ENCODE measurements at places on chromosomes 2 and 18.

- no peak for DNase-seq
These were observed 167.4 kb downstream of the PTGR3 start for GRCh38 chr18:75041586-75041985.

GRCh38 chr18:23049698-23050373 lies 85.4 kb upstream of the CABLES1 start:
- no peak for DNase-seq

DNA sequence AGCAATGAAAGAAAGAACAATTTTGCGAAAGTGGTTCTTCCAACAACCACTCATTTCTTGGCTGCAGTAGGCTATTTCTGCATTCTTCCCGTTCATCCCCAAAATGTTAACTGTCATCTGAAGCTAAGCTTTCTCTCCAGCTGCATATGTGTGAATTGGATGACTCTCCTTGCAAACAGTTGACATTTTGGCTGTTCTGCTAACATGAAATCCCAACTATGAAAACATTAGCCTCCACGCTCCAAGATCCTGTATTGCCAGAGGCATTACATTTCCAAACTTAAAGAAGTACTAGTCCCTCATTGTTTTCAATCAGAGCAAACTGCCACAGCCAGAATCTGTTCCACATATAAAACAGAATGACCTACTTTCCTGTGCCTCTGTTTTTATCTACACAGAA lies 88.5 kb downstream of the TGIF1 start:
- peak; percentile 55 for DNase-seq

DNA sequence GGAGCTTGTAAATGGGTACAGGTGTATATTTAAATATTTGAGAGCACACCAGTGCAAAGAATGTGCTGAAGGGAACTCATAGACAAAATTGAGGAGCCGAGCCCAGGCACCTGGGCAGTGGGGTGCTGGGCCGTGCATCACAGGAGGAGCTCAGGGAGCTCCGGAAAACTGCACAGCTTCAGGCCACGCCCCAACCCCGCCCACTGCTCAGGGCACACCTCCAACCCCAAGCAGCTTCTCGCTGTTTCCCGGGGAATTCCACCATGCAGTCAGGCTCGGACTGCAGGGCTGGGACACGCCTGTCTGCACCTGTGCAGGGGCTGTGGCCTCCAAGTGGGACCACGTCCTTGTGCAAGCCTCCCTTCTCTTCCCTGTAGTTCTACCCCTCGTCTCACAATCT lies 243.0 kb downstream of the HDAC4 start:
- DNase-seq = no peak

GRCh38 chr2:230327418-230328154 lies 593 bp downstream of the SP140L start:
- no peak for DNase-seq

DNA sequence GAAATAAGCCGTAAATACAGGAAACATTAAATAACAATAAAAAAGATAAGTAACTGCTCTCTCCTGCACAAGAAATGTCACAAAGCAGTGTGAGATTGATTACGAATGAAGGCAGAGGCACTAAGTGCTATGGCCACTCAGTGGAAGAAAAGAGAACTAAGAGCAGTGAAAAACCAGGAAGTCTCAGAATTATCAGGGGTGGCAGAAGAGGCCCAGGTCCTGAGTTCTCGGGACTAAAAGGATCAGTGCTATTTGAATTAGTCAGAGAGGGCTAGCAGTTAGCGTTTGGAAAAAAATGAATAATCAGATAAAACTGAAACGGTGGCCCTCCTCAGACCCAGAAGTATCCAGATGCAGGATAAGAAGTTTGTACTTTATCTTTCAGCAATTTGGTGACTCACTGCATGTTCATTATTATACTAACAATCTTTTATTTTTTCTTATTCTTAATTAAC lies 367.1 kb downstream of the ZEB2 start:
- DNase-seq = no peak

DNA sequence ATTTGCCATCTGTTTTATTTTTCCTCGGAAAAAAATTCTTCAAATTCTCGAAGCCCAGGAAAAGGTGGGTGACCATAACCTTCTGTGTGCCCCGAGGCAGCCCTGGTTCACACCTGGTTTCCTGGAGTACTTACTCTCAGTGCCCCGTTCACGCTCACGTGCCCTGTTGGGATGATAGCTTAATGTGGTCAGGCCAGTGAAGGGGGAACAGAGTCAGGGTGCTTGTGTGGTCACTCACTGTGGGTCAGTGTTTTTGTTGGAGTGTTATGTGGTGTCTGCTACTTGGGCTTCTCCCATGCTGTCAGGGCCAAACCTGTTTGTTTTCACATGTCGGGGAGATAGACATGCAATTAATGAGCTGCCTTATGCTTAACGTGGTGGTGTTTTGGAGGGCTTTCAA lies 78.1 kb downstream of the MAP4K4 start:
- DNase-seq = no peak

GRCh38 chr2:219526320-219527075 lies 12.2 kb downstream of the ASIC4 start:
- DNase-seq = no peak

- DNase-seq = no peak
These were observed 276.7 kb downstream of the DSEL start for GRCh38 chr18:67239826-67240225.

- no peak for DNase-seq
These were observed 106.3 kb downstream of the FTCDNL1 start for GRCh38 chr2:199744724-199745123.

DNA sequence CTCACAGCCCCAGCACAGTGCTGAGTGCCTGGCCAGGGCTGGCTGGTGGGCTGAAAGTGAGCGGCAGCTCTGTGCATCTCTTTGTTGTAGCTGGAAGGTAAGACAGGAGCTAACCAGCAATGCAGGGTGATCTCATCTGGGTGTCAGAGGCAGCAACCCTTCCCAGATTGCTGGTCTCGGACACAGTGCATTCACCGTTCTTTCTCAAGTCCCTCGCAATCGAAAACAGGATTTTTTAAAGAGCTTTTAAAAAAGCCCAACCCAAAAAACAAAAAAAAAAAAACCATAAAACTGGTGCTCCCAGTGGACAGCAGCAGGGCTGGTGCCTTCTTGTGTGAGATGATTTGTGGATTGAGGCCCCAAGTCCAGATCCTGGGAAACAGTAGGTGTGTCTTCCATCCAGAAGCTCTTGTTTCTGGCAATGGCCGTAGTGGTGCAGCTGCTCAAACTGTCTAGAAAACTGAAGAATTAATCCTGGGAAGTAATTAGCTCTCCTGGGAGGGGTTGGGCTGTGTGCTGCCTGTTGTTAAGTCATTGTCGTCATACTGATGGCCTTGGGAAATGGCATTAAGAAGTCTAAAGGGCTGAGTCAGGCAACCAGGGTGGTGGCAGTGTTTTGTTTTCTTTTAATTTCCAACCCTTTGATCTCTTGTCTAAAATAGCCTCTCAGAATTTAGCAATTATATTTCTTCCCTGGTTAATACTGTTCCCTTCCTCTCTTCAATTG lies 156.7 kb downstream of the KLHL29 start:
- peak; percentile 78 for DNase-seq

DNA sequence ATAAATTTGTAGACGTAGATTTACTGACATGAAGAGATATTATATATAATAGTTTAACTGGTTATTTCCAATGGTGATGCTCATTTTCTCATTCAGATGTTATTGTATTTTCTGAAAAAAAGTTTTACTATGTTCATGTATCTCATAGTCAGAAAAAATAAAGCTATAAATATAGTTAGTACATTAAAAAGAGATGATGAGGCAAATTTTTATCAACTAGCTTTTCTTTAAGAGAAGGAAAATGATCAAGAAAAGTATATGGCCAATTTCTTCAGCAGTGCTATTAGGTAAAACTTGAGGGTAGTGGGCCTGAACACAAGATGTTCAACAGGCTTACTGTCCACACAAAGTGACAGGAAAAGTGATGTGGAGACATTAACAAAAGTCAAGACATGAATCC lies 11.7 kb downstream of the TTC21B start:
- DNase-seq = no peak

DNA sequence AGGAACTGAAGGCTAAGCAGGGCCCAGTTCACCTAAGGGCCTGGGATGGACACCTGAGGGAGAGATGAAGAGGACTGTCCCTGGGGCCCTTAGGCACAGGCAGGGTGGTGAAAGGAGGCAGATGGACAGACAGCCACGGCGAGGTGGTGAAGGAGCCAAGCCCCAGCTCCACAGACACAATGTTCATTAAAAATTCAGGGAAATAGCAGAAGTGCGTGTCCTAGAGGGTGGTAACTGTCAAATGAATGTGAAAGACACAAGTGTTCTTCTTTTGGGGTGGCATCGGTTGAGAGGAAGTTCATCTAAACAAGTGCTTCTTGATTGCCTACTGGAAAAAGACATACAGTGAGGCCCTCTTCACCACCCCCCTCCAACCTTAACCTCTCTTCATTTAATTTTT lies 76.2 kb upstream of the SIX2 start:
- DNase-seq = no peak

DNA sequence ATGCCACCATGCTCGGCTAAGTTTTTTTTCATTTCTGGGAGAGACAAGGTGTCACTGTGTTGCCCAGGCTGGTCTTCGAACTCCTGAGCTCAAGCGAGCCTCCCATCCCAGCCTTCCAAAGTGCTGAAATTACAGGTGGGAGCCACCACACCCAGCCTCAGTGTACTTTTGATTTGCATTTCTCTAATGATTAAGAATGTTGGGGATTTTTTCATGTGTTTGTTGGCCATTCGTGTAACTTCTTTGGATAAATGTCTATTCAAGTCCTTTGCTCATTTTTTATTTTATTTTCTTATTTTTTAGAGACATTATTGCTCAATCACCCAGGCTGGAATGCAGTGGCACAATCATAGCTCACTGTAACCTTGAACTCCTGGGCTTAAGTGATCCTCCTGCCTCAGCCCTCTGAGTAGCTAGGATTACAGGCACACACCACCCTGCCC lies 73.1 kb downstream of the TMEM185B start:
- DNase-seq = no peak

- no peak for DNase-seq
These were observed 1293.7 kb upstream of the FAM98A start for GRCh38 chr2:34892766-34893165.

- no peak for DNase-seq
These were observed 807 bp upstream of the CREB1 start for GRCh38 chr2:207528980-207529329.

- DNase-seq = peak; percentile 16
These were observed 34.0 kb downstream of the SH3RF3 start for GRCh38 chr2:109162999-109163398.

- DNase-seq = peak; percentile 47
These were observed 89.3 kb downstream of the ACVR1 start for GRCh38 chr2:157786663-157787363.

DNA sequence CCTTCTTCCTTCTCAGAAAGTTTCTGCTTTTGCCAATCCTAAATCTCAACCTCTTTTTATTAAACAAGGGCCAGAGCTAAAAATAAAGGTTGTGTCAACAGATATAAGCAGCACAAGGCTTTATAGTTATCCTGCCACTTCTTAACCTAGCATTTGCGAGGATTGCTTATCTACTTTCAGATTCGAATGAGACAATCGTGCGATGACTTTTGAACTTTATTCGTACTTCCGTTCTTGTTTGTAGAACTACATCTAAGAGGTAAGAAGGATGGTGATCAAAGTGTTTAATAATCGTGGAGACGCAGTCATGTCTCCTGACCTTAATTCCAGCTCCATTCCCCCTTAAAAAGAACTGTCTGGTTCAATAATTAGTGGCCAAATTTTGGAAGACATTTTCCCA lies 578.6 kb downstream of the PIK3C3 start:
- DNase-seq = no peak

DNA sequence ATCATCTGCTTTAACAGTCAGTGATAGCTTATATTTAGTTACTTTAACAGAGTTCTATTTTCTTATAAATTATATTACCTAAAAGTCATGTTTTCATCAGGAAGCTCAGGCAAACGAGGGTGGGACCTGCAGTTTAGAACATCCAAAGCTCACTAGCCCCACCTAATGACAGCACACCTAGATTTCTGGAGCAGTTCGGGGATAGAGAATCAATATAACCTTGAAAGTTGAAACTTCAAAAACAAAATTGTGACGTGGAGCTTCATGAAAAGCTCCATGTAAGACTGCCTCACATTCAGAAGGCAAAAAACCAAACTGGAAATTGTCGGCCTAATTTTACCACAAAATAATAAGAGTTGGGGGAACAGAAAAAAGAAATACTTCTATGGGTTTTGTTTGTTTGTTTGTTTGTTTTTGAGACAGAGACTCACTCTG lies 185.9 kb upstream of the CCDC150 start:
- DNase-seq = no peak

DNA sequence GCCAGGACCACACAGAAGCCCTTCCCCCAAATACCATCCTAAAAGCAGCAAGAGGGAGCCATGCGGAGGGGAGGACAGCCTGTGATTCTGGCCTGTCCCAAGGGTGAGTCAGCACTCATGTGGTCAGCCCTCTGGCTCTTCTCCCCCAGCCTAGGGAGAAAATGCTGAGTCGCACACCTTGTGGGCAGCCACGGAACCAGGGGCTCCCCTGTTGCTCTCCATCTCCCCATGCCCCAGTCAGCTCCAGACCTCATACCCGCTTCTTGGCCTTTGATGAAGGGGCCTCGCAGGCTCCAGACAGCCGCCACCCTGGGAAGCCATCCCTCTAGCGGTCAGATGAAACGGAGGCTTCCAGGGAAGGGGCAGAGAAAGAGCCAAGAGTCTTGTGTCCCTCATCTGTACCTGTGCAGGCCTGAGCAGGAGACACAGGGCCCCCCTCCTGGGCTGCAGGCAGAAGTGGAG lies 181.3 kb upstream of the SIX2 start:
- no peak for DNase-seq

- no peak for DNase-seq
These were observed 259.6 kb downstream of the NUP35 start for GRCh38 chr2:183383854-183384253.

DNA sequence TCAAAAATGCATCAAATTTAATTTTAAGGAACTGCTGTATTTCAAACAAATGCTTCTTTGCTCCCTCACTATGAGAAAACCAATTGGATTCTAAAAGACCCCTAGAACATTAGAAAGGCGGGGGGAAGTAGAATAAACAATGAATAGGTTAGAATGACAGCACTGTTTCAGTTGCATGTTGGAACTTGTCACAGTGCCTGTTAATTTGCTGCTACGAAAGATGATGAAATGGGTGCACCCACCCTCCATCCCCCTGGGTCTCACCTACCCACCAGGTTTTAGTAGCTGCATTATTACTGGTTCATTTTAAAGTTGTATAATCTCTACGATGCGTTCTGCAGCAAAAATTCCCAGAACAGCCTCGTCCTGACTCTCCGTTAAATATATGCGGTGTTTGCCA lies 193.0 kb upstream of the COPS8 start:
- no peak for DNase-seq

- no peak for DNase-seq
These were observed 214.8 kb upstream of the HNRNPA3 start for GRCh38 chr2:176997792-176998169.

- no peak for DNase-seq
These were observed 306.2 kb upstream of the ZEB2 start for GRCh38 chr2:144826105-144826504.

- no peak for DNase-seq
These were observed 10.8 kb downstream of the ECEL1 start for GRCh38 chr2:232476791-232477190.

- DNase-seq = peak; percentile 13
These were observed 290.9 kb upstream of the SIX2 start for GRCh38 chr2:45300026-45300750.
